ENCODE measurements at places on chromosomes 12 and 14.

- no peak for DNase-seq
These were observed 61.0 kb upstream of the RERGL start for GRCh38 chr12:18151036-18151435.

GRCh38 chr14:53458368-53458814, 305.3 kb upstream of the DDHD1 start:
- no peak for DNase-seq

- no peak for DNase-seq
These were observed 201.5 kb upstream of the MYL2 start for GRCh38 chr12:111121840-111122239.

DNA sequence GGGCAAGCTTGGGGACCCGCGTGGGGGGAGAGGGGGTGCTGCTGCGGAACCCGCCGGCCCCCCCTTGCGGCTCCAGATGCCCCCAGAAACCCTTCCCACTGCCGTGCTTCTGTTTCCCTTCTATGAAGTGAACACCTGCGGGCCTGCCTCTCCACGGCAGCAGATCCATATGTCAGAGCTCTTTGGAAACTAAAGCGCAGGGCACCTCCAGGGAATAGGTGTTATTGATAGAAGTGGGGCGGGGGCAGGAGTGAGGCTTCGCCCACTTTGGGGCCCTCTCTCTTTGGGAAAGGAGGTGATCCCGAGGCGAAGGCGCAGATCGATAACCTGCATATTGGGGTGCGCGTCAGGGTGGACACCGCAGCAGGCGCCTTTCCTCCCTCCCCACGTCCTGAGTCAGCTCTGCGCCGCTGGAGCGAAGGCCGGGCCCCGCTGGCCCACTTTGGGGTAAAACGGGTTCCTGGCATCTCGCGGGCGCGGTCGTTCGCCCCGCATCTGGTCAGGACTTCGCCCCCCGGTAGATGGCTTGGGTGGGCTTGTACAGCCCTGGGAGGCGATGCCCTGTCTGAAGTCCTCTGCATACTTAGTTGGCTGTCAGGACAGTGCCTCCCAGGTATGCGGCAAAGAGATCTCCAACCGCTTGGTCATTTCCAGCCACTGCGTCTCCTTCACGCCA, 524 bp downstream of the KMT5A start:
- DNase-seq, result no peak

GRCh38 chr12:113186033-113186365, 478 bp downstream of the RITA1 start:
- DNase-seq, result no peak
